ENCODE measurements at places on chromosomes 3 and 15.

DNA sequence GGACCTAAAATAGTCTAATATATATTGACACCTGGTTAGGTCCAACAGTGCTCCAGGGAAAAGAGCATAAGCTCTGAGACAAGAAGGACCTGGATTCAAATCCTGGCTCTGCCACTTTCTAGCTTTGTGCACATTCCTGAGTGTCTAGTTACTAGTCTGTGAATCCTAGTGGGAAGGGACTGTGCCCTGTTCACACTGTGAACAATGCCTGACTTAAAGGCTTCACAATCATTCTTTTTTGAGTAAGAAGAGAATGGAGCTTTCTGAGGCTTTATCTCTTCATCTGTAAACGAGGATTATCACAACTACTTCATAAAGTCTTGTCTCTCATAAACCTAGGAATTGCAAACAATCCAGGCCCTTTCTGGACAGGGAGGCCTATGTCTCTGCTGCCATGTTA is 235.9 kb downstream of the SOX2 start:
- no peak for DNase-seq

- no peak for DNase-seq
Measured at GRCh38 chr15:73914145-73914544, 12.1 kb upstream of the LOXL1 start.

GRCh38 chr15:65401611-65402240 is 21.0 kb downstream of the IGDCC4 start:
- no peak for DNase-seq

- DNase-seq: no peak
Measured at GRCh38 chr15:25701721-25702465, 161.2 kb downstream of the ATP10A start.

GRCh38 chr3:9793161-9793781 is 389 bp downstream of the ARPC4 start:
- no peak for DNase-seq

- no peak for DNase-seq
Measured at GRCh38 chr3:71117572-71118247, 465.8 kb downstream of the FOXP1 start.

DNA sequence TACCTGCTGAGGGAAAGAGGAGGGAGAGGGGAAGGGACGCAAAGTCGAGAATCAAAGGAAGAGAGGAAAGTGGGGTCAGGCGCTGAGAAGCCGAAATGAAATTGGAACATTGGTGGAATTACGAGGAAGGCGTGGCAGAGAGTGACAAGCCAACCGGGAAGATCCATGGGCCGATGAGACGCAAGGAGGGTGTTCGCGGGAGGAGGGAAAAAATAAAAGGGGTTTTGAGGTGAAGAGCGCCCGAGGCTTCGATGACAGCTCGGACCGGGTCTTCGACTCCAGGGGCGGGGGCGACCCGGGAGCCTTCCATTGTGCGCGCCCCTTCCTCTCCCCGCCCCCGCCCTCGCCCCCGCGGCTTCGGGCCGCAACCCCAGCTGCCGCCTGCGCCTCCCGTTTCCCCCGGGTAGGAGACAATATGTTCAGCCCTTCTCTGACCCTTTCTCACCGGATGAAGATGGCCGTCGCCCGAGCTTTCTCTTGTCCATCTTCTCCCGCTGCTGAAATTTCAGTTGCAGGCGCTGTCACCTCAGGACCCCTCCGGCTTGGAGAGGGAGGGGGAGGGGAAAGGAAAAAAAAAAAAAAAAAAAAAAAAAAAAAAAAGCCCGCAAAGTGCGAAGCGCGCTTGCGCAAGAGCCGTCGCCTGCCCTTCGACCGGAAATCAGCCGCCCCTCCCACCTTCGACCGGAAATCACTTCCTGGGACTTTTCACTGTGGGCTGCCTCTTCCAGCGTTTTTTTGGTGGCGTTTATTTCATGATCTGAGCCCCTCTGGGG is at the start of gene SENP7:
SENP7 (minus strand) TSS at position 567 of the 773 bp plus-strand sequence; CDS start at position 485, 82 bp downstream.
- DNase-seq: peak; percentile 65

- no peak for DNase-seq
Measured at GRCh38 chr3:54033761-54034160, 88.6 kb upstream of the CACNA2D3 start.

DNA sequence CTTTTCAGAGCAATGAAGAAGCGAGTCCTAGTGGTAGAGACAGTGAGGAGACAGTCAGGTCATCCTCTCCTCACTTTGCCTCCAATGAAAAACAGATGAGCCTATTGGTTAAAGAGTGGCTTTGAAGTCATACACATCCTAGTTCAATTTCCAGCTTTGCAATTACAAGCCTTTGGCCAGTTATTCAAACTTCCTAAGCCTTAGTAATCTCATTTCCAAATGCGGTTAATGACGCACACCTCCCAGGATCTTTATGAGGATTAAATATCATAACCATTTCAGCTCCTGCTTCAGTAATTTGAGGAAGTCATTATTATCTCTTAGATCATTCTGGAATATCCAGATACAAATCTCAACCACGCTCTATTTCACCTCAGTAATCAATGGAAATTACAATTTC is 10.0 kb upstream of the ST6GAL1 start:
- no peak for DNase-seq

DNA sequence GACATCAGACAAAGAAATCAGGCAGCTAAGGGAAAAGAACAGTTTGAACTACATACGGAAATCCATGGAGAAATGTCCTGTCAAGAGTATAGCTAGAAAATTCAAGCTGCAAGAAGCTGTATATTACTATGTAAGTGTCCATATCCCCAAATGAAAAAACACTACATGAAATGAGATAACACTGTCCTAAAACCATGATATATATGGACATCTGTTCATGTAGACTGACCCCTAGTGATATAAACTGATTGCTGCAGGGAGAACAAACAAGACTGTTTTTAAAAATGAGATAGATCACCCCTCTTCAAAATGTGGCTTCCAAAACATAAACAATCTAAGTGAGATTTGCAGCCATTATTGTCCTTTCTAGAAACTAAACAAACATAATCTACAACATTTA is 985.6 kb downstream of the EPHA3 start:
- DNase-seq: peak; percentile 24

GRCh38 chr3:86563400-86563970 is 427.5 kb downstream of the VGLL3 start:
- peak; percentile 10 for DNase-seq

GRCh38 chr15:40582726-40583246 is 11.3 kb upstream of the KNL1 start:
- peak; percentile 85 for DNase-seq

DNA sequence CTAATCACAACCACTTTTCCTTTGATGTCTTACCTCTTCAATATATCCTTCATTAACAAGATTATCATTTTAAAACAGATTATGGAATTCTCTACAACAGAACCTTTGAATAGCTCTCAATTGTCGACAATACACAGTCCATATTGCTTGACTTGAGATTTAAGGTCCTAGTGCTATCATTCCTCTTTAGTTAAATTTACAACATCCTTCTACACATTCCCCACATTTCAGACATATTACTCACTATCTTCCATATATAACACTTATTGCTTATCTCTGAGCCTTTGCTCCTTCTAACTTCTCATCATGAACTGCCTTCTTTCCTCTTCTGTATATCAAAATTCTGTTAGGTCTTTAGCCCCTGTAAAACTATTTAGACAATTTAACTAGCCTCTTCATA is 247.0 kb downstream of the STXBP5L start:
- DNase-seq: no peak

- peak; percentile 41 for DNase-seq
Measured at GRCh38 chr3:39000008-39000450, 51.7 kb downstream of the SCN11A start.

DNA sequence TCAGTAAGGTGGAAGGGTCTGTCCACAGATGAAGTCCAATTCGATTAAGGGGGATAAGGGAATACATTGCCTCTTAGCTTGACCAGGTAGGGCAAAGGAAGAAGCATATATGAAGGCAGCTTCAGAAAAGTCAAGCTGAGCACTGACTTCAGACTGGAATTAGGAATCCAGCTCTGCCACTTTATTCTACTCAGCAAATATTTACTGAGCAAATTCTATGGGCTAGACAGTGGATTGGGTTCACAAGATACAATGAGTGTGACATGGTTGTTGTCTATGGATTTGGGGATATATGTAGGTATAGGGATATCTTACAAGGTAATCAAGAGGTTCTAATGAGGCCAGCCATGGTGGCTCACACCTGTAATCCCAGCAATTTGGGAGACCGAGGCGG is 526 bp downstream of the ADIPOQ start:
- DNase-seq: no peak

DNA sequence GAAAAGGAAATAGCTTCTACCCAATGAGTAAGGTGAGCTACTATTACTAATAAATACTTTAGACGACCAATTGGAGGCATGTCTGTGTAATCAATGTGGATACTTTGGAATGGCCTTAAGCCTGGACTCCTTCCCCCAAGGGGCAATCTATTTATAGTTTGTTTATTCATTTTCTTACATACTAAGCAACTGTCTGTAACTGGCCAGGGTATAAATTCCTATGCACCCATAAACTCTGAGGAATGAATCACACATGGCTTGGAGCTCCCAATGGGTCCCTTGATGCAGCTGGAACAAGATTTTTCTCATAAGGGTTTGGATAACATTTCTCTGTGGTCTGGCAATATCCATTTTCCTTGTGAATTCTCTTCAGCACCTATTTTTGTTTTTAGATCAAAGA is 506.8 kb downstream of the EDEM1 start:
- no peak for DNase-seq

- no peak for DNase-seq
Measured at GRCh38 chr3:87225659-87226058, 1.4 kb upstream of the CHMP2B start.

- DNase-seq: no peak
Measured at GRCh38 chr15:75606711-75607699, 18.5 kb downstream of the SNUPN start.

DNA sequence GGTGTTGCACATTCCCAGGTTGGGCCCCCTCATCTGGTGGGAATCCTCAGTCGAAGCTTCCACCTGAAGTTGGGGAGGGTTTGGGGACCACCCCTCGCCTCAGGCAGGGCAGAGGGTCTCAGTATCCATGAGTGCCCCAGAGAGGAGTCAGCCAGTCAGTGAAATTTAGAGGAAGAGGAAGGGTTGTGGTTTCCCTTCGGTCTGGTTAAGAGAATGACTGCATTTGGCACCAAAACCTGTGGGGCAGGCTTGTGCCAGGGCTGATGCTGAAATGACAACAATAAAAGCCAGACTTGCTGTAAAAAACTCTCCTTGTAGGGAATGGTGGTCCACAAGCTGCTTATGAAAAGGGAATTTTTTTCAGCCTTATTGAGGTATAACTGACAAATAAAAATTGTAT is 22.6 kb downstream of the LMCD1 start:
- no peak for DNase-seq

DNA sequence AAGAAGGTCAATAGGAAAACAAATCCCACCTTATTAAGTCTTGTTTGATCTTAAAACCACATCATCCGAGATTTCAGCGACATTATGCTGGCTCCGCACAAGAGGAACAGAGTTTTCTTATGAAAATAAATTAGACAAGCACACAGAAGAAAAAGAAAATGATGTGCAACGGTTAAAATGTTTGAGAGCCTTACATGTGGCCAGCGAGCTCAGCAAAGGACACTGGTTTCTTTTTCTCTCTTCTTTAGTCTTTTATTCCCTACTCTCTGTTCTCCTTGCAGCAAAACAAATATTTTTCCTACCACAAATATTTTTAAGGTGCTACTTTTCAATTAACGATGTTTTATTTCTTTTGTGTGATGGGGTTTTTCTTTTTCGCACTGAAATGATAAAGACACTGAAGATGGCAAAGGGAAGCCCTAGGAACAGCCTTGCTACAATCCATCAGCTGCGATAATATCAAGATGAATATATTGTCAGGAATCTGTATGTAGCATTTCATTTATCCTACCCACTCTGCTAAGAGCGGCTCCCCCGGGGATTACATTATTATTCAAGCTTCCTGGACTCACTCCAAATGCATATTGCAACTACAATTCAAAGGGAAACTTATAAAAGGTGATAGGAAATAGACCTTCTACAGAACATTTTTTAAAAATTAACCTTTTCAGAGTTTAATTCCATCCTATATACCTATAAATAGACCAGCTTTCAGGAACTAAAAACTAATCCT is 72.9 kb downstream of the ANXA2 start:
- DNase-seq: no peak

DNA sequence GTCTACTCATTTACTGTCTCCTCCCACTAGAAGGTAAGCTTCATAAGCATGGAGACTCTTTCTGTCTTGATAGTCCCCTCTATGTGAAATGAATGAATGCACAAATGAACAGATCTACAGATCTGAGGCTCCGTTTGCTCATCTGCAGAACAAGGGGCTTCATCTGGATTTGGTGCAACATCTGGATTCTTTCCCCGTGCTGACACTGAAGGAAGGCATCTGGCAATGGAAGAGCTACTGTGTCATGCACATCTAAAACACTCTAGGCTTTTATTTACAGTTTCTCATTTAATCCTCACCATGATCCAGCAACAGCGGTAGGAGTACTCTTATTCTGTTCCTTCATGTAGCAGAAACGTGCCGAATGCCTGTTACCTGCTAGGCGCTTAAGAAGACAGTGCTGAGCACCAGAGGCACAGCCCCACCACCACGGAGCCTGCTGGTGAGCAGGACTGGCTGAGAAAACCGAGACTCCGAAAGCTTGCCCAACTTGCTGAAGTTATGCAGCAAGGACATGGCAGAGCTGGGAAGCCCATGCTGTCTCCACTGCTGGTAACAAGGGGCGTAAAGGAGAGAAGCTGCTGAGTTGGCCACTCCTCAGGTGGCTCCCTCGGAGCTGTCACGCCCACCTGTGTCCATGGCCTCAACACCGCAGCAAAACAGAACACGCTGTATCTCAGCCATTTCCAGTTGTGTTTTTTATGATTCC is 31.1 kb downstream of the LSM3 start:
- DNase-seq: no peak

DNA sequence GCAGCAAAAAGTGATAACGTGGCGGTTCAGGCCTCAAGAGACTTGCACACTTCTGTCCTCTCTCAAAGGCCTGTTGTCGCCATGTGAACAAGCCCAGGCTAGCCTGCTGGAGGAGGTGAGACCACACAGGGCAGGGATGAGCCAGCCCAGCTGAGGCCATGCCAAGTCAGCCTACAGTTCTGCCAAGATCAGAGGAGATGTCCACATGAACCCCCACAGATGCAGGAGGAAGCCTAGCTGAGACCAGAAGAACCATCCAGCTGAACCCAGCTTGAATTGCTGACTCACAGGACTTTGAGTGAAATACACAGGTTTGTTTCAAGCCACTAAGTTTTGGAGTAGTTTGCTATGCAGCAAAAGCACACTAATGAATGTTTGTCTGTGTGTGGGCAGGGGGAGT is 50.3 kb upstream of the SEC13 start:
- no peak for DNase-seq

GRCh38 chr15:63089260-63090043 is 32.2 kb upstream of the LACTB start:
- DNase-seq: peak; percentile 75

- peak; percentile 63 for DNase-seq
Measured at GRCh38 chr3:4826237-4827100, 152.8 kb upstream of the BHLHE40 start.

DNA sequence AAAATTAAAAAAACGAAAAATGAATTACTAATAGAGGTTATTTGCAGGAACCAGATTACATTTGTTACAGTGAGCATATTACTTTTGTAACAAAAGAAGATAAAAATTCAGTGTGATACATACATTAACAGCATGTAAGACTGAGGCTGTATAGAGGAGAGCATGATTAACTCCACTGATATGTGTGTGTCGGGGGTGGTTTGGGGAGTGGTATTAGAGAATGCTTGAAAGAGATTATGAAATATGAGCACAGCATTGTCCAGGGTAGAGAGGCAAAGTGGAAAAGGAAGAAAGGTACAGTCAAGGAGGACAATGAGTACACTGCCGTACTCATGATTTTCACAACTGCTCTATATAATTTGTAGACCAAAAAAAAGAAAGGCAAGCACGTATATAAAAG is 62.9 kb upstream of the LRRFIP2 start:
- no peak for DNase-seq
